ENCODE measurements at places on chromosomes 2 and 18.
A peak's percentile ranks its signal among the peaks of the same experiment; 100 is the strongest.

- no peak for DNase-seq
These were observed 34.1 kb downstream of the APOB start for GRCh38 chr2:21009662-21010225.

GRCh38 chr2:113124181-113124961, 3.0 kb upstream of the IL1RN start:
- peak; percentile 95 for DNase-seq

DNA sequence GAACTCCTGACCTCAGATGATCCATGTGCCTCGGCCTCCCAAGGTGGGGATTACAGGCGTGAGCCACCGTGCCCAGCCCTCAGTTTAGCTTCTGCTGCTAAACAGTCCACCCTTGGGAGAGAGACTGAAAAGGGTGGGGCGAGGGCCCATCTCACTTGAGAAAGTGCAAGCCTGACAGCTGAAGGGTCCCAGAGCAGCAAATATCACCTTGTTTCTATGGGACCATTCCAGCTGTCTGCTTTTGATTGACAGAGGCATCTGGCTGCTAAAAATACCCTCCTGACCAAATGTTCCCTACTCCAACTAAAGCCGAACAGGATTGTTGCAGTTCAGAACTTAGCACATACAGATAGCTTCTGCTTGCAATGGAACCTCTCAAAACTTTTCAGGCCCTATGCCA, 436 bp upstream of the SMYD1 start:
- no peak for DNase-seq

DNA sequence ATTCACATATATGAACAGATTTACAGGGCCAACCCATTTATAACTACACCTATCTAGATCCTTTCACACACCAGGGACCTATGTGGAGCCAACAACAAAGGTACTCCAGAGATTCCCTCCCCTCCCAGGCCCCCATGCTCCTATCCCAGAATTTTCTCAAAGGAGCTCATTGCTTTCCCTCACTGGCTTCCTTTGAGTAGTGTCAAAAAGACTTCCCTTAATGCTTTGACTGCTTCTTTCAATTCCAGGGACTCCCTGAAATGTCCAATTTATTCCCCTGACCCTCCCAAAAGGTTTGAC, 46.6 kb downstream of the IKZF2 start:
- no peak for DNase-seq

GRCh38 chr2:70659551-70659950, 105.9 kb upstream of the TGFA start:
- no peak for DNase-seq
